ENCODE measurements at places on chromosomes 6 and 20.

DNA sequence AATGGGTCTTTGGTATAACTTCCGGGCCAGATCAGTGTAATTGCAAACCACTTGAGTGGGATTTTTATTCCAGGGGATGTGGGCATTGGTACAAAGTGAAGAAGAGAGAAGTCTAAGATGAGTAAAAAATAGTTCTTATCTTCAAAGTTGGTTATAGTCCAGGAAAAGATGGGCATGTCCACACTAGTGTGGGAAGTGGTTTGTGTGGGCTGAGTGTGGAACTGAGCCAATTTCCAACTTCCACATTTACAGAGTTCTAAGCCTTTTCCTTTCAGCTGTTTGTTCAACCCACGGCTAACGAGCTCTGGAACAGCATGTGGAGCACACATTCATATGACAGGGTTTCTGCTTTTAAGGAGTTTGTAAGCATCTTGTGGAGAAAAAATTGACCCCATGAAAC lies 72.3 kb upstream of the IFNGR1 start:
- no peak for DNase-seq

GRCh38 chr6:151284548-151285017 lies 44.8 kb downstream of the AKAP12 start:
- no peak for DNase-seq

- no peak for DNase-seq
Observed at GRCh38 chr6:44630125-44631028, 242.9 kb downstream of the CDC5L start.

DNA sequence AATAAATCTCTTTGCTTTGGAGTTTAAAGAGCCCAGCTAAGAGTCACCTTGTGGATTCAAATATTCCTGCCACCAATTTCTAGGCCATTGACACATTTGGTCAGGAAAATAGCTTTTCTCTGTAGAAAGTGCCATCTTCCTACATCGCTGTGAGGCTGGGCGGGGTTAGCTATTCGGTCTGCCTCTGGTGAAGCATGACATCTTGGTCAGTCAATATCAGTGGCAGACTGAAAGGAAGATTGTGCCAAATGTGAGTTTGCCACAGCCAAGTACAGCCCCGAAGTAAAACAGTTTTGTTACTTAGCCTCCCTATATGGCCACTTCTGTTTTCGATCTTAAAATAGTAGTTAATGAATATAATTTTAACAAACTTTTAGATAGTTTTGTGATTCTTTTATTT lies 65.5 kb upstream of the FABP7 start:
- no peak for DNase-seq

- no peak for DNase-seq
Observed at GRCh38 chr6:12200761-12201160, 89.4 kb upstream of the EDN1 start.

DNA sequence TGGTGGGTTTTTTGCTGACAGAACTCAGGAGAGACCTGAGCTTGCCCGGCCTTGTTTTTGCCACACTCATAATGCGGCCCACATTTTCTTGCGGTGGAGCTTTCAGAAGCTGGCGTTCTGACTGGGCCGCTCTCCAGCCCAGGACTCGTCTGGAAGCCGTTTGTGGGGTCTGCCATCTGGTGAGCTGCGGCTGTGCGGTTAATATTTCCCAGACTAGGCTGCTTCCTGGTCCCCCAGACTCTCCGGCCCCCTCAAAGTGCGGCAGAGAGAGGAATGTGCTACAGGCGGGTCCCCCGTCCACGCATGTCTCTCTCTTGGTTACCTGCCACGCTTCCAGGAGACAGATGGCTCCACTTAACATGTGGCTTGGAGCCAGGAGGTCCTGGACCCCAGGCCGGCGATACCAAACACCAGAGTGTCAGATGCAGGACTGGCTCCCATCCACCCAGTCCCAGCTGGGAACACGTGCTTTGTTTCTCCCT lies 128.9 kb upstream of the PMEPA1 start:
- no peak for DNase-seq

DNA sequence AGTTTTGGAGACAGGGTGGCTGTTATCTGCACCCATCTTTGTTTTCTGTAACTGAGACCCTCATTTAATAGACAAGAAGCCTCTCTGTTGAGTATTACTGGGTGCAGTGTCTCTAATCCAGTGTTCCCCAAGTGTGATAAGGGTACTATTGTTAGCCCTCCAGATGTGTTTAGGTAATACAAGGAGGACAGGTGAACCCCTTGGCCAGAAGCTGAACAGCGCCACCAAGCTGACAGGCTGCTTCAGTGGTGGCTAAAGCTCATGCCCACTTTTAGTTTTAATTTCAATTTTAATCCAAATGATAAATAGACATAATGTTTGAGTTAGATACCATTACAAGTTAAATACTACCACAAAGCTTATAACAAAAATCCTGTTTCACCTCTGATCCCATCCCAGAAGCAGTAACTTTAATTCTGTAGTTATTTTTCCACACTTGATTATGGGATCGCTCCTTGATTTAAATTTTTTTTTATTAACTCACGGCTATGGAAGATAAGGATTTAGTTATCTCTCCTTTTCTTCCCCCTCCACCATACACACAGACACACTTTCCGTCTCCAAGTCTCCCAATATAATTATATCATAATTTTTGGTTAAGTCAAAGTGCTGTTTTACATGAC lies 8.4 kb upstream of the STK35 start:
- DNase-seq, result no peak

- no peak for DNase-seq
Observed at GRCh38 chr20:9491324-9491723, 23.1 kb upstream of the LAMP5 start.

DNA sequence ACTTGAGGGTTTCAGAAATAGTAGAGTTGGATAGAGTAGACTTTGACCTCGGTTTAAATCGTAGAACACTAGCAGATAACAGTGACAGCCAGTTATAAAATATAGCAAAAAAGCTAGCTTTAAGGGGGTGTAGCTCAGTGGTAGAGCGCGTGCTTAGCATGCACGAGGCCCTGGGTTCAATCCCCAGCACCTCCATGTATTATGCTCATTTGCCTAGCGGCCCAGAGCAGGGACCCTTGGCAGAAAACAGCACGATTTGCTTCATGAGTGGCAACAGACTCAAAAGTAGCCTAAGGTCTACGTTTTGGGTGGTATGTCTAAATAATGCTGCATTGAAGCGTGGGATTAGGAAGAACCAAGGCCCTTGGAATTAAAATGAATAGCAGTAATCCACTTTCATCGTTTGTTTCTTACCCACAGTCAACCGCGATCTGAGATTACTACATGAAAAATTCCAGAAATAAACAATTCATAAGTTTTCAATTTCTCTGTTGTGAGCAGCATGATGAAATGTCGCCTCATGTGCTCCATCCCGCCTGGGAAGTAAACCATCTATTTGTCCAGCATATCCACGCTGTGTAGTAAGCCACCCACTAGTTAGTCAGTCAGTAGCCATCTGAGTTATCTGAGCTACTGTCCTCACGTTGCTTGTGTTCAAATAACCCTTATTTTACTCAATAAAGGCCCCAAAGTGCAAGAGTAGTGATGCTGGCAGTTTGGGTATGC lies 184.9 kb downstream of the GPX5 start:
- DNase-seq, result no peak

DNA sequence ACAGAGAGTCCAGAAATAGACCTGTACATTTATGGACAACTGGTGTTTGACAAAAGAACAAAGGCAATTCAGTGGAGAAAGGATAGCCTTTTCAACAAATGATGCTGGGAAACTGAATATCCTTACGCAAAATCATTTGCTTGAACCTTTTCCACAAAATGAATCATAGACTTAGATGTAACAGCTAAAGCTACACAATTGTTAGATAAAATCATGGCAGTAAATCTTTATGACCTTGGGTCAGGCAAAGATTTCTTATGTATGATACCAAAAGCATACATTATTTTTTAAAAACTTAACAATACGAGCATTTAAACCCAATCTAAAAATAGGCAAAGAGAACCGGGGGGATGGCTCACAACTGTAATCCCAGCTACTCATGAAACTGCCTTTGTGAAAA lies 73.5 kb upstream of the DST start:
- no peak for DNase-seq

DNA sequence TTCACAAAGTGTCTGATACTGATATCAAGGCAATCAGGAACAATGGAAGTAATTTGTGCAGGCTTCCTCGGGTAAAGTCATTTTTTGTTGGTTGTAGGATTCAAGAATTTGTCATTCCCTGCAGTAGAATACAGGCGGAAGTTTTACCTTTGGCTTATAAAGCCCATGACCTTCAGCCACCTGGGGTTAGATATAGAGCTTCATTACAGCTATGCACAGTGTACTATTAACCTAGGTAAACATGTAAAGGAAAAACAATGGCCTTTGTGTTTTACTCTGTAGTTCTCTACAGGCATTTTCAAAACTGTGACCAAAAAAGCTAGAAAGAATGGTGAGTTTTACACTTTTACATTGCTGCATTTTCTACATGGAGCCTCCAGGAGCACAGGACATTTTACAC lies 114.9 kb downstream of the NRSN1 start:
- DNase-seq, result no peak

- DNase-seq, result no peak
Observed at GRCh38 chr20:39857187-39857586, 831.8 kb downstream of the MAFB start.

DNA sequence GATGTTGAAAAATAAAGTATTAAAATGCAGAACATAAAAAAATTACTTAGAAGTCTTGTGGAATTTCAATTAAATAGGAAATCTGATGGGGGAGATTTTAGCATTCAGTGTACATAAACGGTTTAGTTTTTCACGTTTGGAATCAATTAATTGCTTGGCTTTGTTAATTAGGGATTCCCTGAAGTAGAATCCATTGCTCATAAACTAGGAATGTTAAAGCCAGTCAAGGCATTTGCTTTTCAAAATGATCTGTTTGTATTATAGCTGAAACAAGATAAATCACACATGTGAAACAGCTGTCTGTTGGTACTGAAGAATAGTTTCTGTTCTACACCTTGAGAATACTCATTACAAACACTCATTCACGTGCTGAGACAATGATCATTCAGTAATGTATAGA lies 297.9 kb downstream of the TBC1D7 start:
- no peak for DNase-seq

DNA sequence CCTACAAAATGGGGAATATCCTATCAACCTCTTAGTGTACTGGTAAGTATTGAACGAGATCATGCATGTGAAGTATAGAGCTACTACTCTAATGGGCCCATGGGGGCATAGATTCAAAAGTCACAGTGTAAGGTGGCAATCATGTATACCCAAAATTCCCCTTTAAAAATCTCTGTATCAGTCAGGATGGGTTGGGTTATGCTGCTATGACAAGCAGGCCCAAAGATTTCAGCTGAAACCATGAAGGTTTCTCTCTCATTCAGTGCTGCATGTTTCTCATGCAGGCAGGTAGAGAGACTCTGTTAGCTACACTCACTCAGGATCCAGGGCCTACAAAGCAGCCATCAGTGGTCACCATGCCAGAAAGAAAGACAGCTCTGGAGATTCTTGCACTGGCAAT lies 166.6 kb downstream of the MAFB start:
- DNase-seq, result no peak

GRCh38 chr6:1312473-1313367 lies 822 bp downstream of the FOXQ1 start:
- no peak for DNase-seq

GRCh38 chr6:35698858-35699257 lies 10.1 kb upstream of the FKBP5 start:
- no peak for DNase-seq

- no peak for DNase-seq
Observed at GRCh38 chr20:22601361-22602141, 17.2 kb upstream of the FOXA2 start.

DNA sequence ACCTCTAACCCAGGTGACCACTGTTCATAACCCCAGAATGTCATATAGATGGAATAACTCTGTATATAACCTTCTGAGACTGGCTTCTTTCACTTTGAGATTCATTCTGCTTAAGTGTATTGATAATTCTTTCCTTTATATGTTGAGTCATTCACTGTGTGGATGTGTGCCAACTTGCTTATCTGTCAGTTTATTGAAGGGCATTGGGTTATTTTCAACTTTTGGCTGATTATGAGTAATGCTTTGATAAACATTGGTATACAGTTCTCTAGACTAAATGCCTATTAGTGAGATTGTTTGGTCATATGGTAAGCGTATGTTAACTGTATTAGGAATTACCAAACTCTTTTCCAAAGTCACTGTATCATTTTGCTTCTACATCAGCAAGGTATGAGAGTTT lies 453.4 kb upstream of the SPTLC3 start:
- no peak for DNase-seq

GRCh38 chr20:64146301-64146935 lies 17.8 kb upstream of the MYT1 start:
- DNase-seq, result no peak

DNA sequence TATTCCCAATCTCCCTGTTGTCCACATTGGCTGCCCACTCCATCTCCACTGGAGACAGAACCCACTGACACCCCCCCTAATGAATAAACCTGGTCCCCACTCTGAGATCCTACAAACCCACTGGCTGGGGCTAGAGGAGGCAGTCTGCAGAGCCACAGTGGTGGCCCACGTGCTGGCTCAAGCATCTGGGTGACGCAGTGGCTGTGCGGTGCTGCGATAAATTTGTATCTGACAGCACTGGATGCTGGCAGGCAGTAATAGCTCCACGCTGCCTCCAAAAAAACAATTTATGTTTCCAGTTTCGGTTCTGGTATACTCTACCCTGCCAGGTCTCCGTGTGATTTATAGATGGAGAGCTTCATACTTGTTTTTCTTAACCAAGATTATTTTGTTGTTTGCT lies 87.1 kb upstream of the SYNDIG1 start:
- no peak for DNase-seq

GRCh38 chr20:25327521-25328235 lies 63.0 kb downstream of the ABHD12 start:
- no peak for DNase-seq

GRCh38 chr6:74044417-74045096 lies 348.6 kb downstream of the CD109 start:
- DNase-seq, result no peak

- no peak for DNase-seq
Observed at GRCh38 chr6:66245231-66245630, 538.2 kb upstream of the EYS start.

- DNase-seq, result no peak
Observed at GRCh38 chr6:107691062-107691751, 132.9 kb downstream of the SCML4 start.

GRCh38 chr6:147564556-147564955 lies 56.1 kb downstream of the SAMD5 start:
- DNase-seq, result no peak

DNA sequence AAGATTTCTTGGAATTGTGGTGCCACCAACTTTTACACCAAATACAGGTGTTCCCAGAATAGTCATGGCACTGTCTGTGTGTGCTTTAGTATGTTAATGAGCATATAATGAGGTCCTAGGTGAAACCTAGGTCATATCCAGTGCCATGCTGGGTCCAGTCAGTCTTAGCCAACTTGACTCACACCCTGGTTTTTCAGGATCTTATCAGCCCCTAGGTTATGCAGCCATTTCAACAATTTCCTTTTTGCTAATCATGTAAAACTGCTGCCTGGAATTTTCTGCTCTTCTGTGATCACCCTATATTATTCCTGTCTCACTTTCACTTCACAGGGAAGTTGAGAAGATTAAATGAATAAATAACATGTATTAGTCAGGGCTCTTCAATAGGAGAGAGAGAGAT lies 23.7 kb downstream of the SDHAF4 start:
- DNase-seq, result no peak
